ENCODE measurements at places on chromosomes 13 and 19.

DNA sequence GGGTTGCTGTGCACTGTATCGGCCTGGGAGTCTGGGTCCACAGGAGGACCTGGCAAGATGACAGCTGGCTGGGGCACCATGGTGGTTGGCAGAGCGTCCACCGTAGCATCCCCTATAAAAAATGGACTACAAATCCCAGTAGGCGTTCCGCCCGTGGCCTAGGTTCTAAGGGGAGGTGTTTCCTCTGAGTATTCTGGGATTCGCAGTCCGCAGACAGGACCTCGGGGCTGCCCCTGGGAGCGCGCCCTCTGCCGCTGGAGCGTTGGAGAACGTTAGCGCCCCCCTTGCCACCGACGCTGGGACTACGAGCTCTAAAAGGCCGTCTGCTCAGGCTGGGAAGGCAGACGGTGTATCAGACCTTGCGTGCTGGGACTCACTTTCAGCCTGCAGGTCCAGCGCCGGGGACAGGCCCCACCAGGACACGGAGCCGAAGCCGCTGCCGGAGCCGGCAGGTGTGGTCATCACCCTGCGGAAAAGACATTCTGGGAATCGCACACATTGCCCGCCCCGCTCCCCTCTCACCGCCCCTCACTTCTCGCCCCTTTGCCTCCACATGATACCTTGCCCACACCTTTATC, 372 bp downstream of the DNAAF3 start:
- peak; percentile 32 for DNase-seq

DNA sequence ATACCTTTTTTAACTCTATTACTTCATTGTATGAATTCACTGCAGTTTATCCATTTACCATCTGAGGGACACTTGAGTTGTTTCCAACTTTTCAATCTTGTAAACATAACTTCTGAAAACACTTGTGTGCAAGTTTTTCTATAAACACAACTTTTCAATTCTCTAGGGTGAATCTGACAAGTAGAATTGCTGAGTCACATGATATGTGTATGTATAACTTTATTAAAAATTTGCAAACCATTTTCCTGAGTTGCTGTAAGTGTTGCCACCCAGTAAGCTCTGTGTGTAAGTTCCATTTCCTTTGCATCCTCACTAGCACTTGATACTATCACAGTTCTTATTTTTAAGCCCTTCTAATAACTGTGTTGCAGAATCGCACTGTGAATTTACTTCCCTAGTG, 1415.6 kb upstream of the ATXN8OS start:
- no peak for DNase-seq

- no peak for DNase-seq
These were observed 10.3 kb upstream of the DACH1 start for GRCh38 chr13:71877256-71877653.

DNA sequence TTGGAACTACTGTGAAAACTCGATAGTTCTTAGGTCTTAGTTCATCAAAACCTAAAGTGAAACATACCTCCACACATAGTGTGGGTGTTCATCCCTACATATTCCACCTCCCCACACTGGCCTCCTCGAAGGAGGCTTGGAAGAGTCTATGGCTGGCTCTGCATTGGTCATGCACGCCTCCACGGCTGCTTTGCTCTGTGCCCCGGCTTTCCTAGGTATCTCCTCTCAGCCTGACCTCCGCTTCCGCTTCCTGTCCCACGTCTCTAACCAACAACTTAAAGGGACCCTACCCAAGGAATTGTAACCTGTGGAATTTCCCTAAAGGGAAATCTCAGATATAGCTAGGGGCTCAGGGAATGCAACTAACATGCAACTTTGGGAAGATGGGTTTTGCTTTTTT, 79.7 kb upstream of the MBNL2 start:
- DNase-seq, result no peak

DNA sequence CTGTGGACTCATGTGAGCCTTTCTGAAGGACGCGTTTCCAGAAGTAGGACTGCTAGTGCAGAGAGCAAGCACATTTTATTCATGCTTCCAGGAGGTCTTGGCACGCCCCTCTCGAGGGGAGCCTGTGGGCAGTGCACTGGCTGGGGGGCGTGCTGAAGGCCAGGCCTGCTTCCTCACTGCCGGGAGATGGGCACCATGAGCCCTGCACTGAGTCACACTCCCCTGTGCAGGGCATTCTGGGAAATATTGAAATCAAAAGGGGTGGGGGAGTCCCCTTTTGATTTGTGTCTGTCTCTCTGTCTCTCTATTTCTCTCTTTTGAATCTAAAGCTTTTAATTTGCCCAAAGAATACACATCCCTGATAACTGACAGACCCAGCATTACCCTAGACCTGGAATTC, 34.0 kb downstream of the DPF1 start:
- DNase-seq, result no peak

DNA sequence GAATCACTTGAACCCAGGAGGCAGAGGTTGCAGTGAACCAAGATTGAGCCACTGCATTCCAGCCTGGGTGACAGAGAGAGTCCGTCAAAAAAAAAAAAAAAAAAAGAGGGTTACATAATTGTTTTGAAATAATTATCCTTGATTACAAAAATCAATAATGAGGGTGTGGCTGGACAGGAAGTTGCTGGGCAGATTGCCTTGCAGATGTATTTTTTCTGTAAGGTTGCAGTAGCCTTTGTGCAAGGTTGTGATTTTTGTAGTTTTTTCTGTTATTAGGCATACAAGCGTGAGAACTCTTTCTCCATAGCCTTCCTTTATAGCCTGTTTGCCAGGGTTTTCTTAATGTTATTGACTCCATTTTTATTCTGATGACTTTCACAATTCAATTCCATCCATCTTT, 40.7 kb upstream of the SIN3B start:
- DNase-seq, result no peak

DNA sequence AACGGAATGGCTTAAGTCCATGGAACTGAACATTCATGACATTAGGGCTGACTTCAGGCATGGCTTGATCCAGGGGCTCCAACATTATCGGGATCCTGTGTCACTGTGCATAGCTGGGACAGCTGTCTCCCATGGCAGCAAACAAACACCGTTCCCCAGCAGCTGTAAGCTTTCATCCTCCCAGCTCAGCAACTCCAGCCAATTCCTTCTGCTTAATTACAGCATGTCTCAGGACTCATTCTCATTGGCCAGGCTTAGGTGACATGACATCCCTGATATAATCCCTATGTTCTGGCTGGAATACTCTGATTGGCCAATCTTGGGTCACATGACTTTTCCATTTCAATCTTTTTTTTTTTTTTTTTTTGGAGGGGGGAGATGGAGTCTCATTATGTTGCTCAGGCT, 10.9 kb upstream of the TLE5 start:
- DNase-seq, result no peak

DNA sequence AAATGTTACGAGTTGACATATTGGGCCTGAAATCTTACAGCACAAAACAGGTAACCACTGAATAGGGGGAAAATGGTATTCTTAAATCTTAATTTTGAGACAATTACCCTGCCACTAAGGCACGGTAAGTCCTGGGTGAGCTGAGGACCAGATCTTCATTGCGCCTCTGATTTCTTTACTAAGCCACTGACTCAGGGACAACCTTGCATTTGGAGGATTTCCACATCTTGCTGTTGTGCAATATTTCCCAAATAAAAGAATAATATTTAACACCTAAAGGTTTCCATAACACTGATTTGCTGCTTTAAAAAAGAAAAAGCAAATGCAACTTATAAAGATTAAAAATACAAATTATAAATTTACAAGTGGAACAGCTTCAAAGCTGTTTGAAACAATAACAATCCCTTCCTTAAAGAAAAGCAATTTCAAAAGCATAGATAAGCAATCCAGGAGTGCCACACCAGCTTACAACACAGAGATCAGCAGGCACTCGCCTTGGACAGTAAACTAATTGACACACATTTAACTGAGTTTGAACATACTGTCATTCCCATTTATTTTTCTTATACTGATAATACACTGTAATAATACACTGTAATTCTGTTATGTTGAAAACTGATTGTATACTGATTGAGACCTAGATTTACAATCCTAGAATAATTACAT, 79.6 kb upstream of the DOCK9 start:
- DNase-seq, result no peak

- no peak for DNase-seq
These were observed 12.2 kb upstream of the TLE2 start for GRCh38 chr19:3041327-3041726.

DNA sequence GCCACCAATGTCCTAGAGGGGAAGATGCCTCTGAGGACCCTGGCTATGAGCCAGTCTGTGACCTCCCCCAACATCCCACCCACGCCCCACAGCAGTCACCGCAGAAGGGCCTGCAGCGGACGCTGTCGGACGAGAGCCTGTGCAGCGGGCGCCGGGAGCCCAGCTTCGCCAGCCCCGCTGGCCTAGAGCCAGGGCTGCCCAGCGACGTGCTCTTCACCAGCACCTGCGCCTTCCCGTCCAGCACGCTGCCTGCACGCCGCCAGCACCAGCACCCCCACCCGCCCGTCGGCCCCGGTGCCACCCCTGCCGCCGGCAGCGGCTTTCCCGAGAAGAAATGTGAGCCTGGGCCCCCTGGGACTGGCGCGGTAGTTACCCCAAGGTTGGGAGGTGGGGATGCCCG, 30.6 kb downstream of the DPF1 start:
- no peak for DNase-seq

- no peak for DNase-seq
These were observed 70.6 kb downstream of the MTUS2 start for GRCh38 chr13:28890712-28891111.

GRCh38 chr19:39928357-39928725, 6.1 kb downstream of the FCGBP start:
- DNase-seq, result no peak

GRCh38 chr19:41457241-41457640, 14.3 kb downstream of the ERICH4 start:
- DNase-seq, result no peak

- no peak for DNase-seq
These were observed 14.7 kb upstream of the PARP4 start for GRCh38 chr13:24527266-24527775.

DNA sequence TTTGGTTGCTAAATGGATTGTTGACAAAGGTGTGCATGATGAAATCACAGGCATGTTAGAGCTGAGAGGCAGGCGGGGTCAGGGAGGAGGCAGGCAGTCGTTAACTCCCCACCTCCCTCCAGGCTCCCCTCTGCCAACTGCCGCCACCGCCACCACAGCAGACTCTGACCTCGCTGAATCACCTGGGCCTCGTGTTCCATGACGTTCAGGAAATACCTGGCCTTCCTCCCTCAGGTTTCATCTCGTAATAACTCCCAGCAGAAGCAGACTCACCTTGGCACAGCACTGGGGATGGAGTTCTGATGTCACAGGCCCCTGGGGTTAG, 198.5 kb downstream of the KATNAL1 start:
- no peak for DNase-seq

DNA sequence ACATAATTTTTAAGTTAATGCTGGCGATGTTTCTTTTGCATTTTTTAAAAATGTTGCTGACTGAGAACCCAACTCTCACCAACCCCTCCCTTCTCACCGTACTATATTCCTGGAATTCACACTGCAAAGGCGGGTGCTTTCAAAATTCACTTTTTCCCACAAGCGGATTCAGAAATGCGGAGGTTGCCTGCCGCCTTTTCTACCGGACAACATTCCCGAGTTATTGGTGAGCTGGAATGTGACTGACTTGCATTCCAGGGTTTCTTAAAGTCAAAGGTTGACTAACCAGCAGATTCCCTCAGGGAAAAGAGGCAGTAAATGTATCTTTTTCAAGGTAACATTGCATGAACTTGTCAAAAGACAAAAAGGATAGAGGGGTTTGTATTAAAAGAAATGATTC, 113.3 kb downstream of the RAB20 start:
- no peak for DNase-seq

- no peak for DNase-seq
These were observed 10.2 kb downstream of the PLPPR3 start for GRCh38 chr19:811506-812048.

Data from activated gamma-delta T cell treated with Interleukin-2 at 50 U/mL for 16 hours (primary cell).